Activated CD4-positive, alpha-beta T cell treated with anti-CD3 and anti-CD28 coated beads, Interleukin-2, amount 50 U/mL, for 48 hours (primary cell): ENCODE measurements at places on chromosomes 13 and 19.

DNA sequence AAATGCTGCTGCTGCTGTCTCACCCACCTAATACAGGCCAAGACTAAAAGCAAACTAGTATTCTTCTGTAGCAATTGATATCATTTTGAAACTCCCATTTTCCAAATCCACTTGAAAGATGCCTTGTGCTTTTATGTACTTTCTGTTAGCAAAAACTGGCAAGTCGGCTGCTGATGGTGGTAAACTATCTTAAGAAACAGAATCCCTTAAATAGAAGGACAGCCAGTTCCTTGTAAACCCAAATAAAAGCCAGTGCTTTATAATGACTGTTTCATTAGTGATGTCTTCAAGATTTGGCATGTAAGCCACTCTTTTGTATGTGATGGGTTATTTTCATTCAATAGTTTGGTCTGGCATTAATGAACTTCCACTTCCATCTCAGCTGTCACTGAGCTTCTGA lies 5.2 kb downstream of the FAM124A start:
- DNase-seq, result no peak

DNA sequence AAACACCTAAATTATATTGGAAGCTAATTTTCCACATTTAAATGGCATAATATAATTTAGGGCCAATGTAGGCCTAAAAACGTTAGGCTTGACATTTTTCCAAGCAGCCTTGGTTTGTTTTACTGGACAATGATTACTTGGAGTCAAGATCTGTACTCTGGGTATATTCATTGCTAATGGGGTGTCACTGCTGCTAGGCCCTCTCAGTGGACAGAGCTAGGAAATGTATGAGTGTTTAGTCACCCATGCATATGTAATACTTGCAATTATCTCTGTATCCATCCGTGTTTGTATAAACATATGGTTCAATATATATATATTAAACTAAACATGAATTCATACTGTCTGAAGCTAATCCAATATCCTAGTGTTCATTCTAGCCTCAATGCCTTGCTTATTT lies 598.1 kb downstream of the DCT start:
- DNase-seq, result no peak

DNA sequence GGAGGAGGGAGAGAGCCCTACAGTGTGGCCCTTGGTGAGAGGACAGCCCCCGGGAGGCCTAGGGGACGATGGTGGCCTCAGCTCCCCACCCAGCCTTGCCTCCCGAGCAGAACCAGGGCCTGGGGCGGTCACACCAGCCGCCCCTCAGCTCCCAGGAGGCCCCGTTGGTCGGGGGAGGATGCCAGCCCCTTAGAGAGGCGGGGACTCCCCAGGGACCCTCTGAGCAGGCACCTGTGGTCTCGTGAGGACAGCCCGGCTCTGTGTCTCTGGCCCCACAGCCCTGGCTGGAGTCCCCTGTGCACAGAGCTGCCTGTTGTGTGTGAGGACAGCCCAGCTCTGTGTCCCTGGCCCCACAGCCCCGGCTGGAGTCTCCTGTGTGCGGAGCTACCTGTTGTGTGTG lies 158.8 kb downstream of the KDM4B start:
- no peak for DNase-seq

GRCh38 chr13:28338006-28338574 lies 156.8 kb downstream of the FLT1 start:
- no peak for DNase-seq

DNA sequence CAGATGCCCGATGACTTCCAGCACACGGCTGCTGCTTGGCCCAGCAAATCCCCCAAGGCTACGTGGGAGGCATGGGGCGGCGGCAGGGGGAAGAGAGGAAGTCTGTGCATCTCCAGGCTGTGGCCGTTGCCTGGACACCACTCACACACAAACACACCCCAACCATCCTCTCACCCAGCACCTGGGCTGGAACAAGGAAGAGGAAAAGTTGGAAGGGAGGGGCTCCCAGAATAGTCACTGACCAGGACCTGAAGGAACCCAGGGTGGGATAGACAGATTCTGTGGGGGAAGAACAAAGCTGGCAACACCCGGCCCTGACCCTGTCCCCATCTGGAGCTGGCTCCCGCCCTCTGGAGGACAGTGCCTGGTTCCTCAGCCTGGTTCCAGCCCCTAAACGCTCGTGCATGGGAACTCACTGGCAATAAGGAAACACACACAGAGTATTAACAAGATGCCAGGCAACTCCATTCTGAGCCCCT lies 11.2 kb downstream of the PPP6R1 start:
- DNase-seq, result no peak

GRCh38 chr19:29683009-29683408 lies 17.7 kb downstream of the PLEKHF1 start:
- DNase-seq, result no peak

- no peak for DNase-seq
These were observed 624 bp downstream of the GPR32 start for GRCh38 chr19:50770888-50771287.

DNA sequence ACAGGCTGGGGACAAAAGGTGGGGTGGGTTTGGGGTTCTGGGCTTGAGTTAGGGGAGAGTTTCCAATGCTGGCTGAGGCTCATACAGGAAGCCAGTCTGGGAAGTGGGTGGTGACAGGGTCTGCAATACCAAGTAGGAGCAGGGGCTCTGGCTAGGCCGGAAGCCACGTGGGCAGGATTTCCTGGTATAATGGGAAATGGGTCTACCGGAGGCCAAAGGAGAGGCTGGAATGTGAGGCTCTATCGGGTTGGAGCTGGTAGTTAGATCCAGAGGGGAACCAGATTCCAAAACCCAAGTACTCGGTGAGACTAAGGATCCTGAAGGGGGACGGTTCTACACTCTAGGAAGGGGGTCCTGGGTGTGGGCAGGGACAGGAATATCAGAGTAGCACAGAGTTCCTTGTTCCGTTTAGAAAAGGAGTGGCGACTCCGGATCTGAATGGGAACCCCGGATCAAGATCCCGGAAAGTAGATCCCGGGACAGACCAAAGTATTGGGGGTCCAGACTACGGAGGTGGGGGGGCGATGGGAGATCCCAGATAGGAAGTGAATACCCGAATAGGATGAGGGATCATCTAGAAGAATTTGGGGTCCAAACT lies 802 bp downstream of the CDC37 start:
- no peak for DNase-seq

- DNase-seq, result no peak
These were observed 1.4 kb downstream of the SH2D3A start for GRCh38 chr19:6765738-6766356.

DNA sequence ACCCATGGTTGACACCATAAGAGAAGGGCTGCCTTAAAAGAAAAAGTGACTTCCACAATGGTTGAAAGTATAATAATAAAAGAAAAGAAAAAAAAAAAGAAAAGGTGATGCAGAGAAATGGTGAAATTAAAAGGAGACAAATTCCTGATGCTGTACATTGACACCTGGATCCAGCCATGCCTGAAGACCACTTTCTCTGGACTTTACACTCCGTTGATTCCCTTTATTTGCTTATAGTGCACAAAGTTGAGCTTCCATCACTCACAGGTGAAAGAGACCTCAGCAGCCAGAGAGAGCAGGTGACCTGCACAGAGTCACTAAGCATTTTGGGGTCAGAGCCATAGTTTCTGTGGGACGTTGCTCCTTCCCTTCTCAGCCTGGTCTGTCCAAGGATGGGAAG lies 12.2 kb upstream of the OR10H5 start:
- DNase-seq, result no peak
